Stimulated activated memory B cell treated with anti-CD40 and anti-IgM and Interleukin-4, amounts not matched to agents 10 μg/mL and 1 μg/mL and 100 μg/mL, for 72 hours (primary cell): ENCODE measurements at places on chromosomes 3 and 15.

GRCh38 chr15:66613743-66614142 is 47.9 kb upstream of the LCTL start:
- ATAC-seq, result no peak

GRCh38 chr3:21170964-21171363 is 580.0 kb downstream of the ZNF385D start:
- ATAC-seq, result no peak

DNA sequence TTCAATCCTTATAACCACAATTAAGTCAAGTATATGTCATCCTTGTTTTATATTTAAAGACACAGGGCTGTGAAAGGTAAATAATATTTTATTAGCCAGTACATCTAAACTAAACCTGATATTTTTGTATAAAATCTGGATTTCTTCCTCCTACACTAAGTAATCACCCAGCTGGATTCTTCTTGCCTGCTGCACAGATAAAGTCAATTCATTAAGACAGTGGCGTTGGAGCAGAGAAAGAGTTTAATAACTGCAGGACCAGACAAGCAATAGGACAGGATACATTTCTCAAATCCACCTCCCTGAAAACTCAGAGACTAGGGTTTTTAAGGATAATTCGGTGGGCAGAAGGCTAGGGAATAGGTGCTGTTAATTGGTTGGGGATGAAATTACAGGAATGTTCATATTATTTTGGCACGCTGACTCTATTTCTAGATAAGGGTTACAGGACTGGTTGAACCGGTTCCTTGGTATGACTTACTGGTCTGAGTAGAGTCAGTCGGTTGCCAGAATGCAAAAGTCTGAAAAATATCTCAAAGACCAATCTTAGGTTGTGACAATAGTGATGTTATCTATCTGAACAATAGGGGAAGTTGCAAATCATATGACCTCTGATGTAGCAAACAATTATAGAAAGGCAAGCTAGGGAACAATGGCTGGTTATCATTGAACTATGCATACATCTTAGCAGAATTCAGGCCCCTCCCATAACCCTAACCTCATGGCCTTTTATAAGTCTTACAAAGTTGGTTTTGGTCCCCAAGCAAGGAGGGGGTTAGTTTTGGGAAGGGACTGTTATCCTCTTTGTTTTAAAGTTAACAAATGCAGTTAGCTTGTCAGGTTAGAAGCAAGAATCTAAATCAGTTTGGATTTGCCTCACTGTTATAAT is 244.8 kb downstream of the ALCAM start:
- no peak for ATAC-seq

- no peak for ATAC-seq
Observed at GRCh38 chr15:31267161-31268107, 59.2 kb upstream of the KLF13 start.

- ATAC-seq, result no peak
Observed at GRCh38 chr15:82850731-82851130, 41.3 kb downstream of the WHAMM start.

DNA sequence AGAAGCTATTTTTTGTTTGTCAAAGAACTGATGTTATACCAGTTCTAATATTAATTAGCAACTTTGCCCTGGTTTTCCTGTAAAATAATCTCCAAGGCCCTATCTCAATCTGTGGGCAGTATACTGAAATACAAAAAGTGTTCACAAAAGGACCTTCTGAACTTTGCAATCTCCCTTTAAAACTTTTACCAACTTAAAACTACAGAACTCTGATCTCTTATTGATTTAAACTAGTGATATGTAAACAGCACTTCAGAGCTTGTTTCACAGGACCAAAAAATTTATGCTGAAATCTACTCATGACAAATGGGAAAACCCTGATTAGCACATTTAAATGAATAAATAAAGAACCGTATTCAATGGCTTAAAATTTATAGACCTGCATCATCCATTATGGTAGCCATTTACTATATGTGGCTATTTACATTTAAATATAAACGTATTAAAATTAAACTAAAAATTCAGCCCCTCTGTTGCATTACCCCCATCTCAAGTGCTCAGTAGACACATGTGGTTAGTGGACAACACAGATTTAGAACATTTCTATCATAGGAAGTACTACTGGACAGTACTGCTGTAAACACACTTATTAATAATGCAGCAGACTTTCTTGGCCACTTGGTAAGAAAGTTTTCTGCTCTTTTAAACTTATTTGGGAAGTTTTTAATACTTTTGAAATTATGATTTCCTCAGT is 12.0 kb downstream of the AGTR1 start:
- ATAC-seq, result no peak
